Inflammatory macrophage (primary cell): ENCODE measurements at places on chromosomes 11 and 22.

- peak; percentile 13 for DNase-seq
Measured at GRCh38 chr11:75029836-75030631, 41.3 kb downstream of the NEU3 start.

- DNase-seq, result no peak
Measured at GRCh38 chr11:27770576-27770975, 70.3 kb upstream of the BDNF start.

GRCh38 chr22:36079041-36079440, 50.4 kb upstream of the RBFOX2 start:
- DNase-seq, result no peak

DNA sequence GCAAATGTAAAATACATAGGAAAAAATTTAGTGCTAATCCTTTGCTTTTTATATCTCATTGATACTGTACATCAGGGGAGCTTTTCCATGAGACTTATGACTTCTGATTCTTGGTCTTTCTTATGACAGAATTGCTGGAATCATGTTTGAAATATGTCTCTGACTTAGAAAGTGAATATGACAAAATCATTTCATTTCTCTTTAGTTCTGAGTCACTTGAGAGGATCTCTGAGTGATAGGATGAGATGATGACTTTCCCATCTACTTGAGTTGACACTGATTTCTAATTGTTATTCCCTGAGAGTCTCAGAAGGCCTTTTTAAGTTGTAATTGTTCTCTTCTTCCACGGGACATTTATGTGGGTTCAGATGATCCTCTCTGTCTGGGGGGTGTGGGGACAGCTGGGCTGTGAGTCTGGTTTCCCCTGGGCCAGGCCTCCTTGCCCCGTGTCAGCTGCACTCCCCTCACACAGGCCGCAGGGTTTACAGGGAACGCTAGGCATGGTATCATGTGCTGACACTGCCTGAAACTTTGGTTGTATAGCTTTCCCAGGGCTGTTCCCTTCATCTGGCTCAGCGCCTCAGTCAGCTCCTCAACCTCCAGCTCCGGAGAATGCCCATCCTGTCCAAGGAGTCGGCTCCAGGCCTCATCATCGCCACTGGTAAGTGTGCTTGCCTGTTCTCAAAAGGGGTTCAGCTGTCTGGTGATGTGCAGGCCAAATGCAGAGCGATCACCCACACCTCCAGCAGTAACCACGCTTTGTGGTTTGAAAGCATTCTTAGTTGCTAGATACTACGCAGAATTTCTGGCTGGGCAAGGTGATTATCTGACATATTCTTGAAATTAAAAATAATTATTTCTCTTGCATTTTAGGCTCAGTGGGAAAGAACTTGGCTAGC, 69.5 kb upstream of the SORL1-AS1 start:
- DNase-seq, result no peak

- no peak for DNase-seq
Measured at GRCh38 chr11:66115638-66116301, 45.7 kb downstream of the PACS1 start.

DNA sequence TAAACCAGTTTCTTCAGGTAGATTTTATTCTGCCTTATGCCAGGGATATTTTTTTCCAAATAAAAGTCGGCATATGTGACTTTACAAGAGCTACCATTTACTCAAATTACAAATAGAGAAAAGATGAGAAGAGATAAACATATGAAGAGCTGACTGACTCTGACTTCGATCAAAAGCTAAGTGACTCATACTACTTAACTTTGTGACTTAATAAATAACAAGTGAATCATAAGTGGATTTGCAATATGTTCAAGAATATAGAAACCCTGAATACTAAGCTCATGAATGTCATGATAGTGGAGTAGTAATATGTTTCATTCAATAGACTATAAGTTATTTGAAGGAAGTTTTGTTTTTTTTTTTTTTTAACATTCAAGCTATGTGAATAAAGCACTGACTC, 130.5 kb upstream of the ANO3 start:
- no peak for DNase-seq

- no peak for DNase-seq
Measured at GRCh38 chr11:61054513-61054912, 47.8 kb upstream of the CD5 start.

DNA sequence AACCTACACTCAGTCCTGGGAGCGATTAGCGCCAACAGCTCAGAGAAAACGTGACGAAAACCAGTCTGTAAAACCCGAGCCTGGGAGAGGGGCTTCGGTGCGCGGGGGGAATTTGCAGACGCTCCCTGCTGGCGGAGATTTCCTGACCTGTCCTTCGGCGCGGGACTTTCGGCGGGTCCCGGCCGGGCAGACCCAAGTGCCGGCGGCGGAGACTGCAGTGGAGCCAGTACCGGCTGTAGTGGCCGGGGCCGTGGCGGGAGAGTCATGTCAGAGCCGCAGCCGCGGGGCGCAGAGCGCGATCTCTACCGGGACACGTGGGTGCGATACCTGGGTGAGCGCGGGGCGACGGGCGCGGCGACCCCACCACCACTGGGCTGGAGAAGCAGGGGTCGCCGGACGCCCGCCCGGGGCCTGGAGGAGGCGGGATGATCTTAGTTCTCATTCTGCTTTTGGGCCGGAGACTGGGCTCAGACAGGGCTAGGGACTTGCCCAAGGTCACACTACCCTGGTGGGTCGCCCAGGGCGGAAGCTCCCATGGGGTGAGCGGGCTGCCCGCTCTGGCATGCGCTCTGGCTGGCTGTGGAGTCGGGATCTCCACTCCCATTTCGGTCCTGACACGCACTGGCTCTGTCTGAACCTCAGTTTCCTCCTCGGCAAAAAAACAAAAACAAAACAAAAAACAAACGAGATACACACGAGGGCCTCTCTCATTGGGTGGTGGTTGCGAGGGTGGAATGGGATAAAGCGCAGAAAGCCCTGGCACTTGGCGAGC, at the start of gene MTFP1:
Gene MTFP1 (plus strand): TSS at position 153 of the 772 bp plus-strand sequence. CDS start 112 bp downstream, at position 265.
- DNase-seq, result peak; percentile 53

DNA sequence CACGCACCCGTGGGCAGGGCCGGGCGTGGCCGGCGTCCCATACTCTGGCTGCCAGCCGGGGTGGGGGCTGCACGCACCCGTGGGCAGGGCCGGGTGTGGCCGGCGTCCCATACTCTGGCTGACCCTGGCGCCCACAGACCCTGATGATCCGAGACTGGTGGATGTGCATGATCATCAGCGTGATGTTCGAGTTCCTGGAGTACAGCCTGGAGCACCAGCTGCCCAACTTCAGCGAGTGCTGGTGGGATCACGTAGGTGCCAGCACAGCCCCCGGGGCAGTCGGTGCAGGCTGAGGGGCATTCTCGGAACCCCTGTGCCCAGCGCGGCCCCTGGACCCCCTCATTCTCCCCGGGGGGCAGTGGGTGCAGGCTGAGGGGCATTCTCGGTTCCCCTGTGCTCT, 19.0 kb downstream of the RNH1 start:
- DNase-seq, result no peak

- DNase-seq, result no peak
Measured at GRCh38 chr11:12512826-12513395, 135.5 kb downstream of the PARVA start.

GRCh38 chr11:11862999-11863398, 21.2 kb downstream of the USP47 start:
- no peak for DNase-seq

- DNase-seq, result no peak
Measured at GRCh38 chr22:27514601-27515523, 286.7 kb downstream of the MN1 start.

DNA sequence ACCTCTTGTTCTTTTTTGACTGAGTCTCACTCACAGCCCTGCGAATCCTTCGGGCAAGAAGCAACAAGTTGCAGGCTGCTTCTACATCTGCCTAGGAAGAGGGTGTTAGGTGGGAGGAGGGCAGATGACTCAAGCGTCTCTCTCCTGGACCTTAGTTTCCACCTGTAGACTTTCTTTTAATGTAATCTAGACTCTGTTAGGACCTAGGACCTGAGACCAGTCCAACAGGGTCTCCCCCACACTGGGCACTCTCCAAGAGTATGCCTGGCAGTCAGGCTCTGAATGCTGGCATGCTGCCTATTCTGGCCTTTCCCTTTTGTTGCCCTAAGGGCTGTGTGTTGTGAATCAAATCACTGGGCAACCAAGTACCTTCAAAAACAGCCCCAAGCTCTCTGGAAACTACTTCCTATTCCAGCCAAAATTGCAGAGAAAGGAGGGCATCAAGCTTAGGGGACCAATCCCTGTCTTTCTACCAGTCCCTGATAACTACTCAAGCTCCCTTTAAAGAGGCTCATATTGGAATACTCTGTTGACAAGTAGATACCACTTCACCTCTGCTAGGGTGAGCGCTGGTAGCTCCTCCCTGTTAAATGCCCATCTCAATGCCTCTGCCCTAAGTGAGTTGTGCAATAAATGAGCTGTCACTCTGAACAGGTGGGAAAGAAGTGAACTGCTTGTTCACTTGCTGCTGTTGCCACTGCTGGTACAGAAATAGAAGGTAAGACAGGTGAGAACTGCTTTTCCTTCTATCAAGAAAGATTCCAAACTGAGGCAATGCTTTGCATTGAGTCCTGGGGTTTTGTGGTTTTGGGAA, at the start of gene BBOX1:
Gene BBOX1 (plus strand): TSS at position 514 of the 814 bp plus-strand sequence. CDS start 14,616 bp downstream, outside the sequence.
- no peak for DNase-seq

- no peak for DNase-seq
Measured at GRCh38 chr11:79940165-79940564, 499.3 kb upstream of the TENM4 start.

DNA sequence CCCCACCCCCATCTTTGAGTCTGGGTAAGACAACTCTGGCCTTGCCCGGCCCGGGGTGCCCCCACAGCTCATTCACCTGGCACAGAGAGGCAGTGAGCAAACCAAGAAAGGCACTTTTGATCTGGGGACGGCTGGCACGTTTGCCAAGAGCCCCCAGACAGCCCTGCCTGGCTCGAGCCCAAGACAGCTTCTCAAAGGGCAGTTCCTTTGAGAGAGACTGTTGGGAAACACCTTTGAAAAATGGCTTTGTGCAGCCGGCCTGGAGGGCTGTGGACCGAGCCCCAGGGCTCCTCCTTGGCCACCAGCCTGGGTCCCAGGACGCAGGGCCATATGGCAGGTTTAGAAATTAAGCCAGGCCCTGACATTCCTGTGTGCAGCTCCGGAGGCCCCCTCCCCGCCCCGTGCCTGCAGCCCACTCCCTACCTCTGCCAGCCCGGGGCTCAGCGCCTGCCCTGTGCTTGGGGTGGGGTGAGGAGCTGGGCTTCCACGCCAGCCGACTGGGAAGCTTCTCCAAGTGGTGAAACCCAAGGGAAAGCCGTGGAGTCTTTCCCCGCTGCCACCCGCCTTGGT, 50.2 kb upstream of the SMIM38 start:
- DNase-seq, result no peak

GRCh38 chr22:36644333-36644757, 59.2 kb downstream of the CACNG2 start:
- peak; percentile 86 for DNase-seq

DNA sequence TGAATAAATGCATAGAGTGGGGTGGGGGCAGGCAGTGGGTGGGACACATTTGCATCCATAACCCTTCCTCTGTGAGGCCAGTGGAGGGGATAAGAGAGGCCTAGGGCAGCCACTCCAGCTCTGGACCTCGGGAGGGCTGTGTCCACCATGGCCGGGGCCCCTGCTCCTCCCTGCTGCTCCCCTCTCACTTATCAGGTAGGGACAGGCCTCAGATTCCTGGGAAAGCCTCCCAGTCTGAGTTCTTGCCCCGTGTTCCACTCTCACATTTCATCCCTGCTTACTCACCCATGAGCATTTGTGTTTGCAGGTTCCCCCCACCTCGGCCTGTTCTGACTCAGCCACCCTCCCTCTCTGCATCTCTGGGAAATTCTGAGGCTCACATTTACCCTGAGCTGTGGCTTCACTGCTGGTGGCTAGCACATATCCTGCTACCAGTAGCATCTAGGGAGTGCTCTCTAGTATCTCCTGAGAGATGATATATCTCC, 128.7 kb upstream of the TOP3B start:
- DNase-seq, result no peak

DNA sequence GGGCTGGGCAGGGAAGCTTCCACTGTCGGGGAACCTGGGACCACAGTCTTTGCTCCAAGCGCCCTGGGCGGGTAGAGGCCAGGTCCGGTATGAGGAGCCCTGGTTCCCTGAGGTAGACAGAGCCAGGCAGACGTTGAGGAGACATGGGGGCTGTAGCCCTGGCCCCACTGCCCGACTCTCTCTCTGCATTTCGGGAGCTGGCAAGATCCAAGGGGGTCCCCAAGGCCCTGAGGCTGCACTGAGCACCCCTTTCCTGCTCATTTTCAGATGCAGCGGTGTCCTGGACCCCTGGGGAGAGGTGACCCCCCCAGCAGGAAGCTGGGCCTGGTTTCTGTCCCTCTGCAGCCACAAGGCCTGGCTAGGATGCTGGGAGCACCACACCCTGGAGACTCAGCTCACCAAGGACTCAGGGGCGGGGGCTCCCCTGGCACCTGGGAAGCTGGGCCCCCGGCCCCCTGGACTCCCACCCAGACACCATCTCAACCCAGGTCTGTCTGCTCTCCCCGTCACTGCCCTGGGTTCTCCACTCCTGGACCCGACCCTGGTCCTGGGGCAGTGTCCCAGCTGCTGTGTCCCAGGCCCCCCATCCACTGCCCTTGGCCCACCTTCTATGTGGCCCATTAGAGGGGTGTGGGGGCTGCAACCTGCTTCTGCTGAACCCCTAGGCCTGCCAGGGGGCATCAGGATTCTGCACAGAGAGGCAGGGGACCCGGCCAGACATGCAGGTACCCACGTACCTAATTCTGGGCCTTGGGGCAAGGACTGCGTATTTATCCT, 15.0 kb upstream of the MUC6 start:
- DNase-seq, result no peak

DNA sequence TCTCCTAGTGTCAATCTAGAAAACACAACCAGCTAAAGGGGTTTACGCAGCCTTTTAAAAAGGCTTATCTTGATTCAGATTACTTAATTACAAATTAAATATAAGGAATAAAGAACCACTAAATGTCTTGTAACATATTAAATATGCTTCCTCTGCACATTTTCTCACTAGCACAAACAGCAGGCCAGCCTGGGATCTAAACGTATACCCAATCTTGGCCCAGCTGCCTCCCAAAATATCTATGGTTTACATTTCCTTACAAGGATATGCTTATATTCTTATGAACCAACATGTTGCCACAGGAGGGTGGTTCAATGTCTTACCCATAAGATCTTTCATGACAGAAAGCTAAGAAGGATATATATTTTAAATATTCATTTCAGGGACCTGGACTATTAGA, 7.7 kb downstream of the LGR4 start:
- DNase-seq, result no peak
